ENCODE measurements at places on chromosomes 16 and 17.

DNA sequence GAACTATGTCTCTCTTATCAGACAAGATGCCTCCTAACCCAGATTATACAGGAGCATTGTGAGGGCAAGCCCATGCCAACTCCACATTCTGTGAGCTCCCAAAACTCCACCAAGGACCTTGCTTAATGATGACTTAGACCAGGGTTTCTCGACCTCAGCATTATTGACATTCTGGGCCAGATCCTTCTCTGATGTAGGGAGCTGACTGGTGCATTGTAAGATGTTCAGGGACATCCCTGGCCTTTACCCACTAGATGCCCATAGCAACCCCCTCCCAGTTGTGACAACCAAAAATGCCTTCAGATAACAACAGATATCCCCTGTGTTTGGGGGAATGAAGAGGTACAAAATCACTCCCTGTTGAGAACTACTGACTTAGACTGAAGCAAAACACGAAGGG is 43.6 kb downstream of the HOXB1 start:
- no peak for DNase-seq

GRCh38 chr16:27759301-27759871 is 209.4 kb downstream of the KATNIP start:
- no peak for DNase-seq

- no peak for DNase-seq
Observed at GRCh38 chr17:68383443-68384321, 73.6 kb downstream of the WIPI1 start.

- DNase-seq: no peak
Observed at GRCh38 chr16:81315271-81316175, 761 bp downstream of the GAN start.

GRCh38 chr16:83925095-83925905 is 26.4 kb downstream of the MLYCD start:
- DNase-seq: no peak

- no peak for DNase-seq
Observed at GRCh38 chr17:35313875-35314409, 59.5 kb downstream of the SLFN11 start.

GRCh38 chr17:62085511-62086408 is 20.7 kb upstream of the MED13 start:
- no peak for DNase-seq

- DNase-seq: no peak
Observed at GRCh38 chr17:4582691-4583090, 1.6 kb upstream of the SMTNL2 start.

DNA sequence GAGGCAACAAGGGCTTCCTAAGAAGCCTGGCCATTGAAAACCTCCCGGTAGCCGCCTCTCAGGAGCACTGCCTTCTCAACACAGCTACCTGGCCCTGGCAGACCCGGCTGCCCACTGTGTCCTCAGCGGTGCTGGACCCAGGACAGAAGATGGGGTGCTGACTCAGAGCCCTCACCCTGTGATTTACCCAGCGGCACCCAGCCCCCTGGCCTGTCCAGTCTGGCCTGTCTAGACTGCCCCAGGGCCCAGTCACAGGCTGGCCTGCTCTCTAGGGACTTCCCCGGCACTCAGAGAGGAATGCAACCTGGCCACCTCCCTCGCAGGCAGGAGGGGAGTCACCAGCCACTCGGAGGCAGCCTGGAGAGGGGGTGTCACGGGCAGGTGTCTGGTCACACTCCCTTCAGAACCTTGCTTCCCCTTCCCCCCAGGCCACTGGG is 20.1 kb downstream of the PIEZO1 start:
- DNase-seq: no peak
